Muscle of arm (tissue), 14 donors: ENCODE measurements at places on chromosomes 2 and 18. TPM values are rescaled to one million over a fixed set of nuclear protein-coding genes. Genes with fewer than 3 reads are reported as not detected.
A peak's percentile ranks its signal among the peaks of the same experiment; 100 is the strongest.

SOX11 gene
- 24.0 TPM for polyA plus RNA-seq

- DNase-seq = no peak
Observed at GRCh38 chr2:143398781-143399180, 269.6 kb downstream of the ARHGAP15 start.

IL1RL2 gene
- 0.50 TPM for polyA plus RNA-seq

- DNase-seq = no peak
Observed at GRCh38 chr2:133270550-133270949, 297.7 kb downstream of the NCKAP5 start.

LINC00305 gene
- polyA plus RNA-seq = not detected

GRCh38 chr2:204923957-204924356 lies 378.7 kb downstream of the PARD3B start:
- no peak for DNase-seq

GRCh38 chr2:86512892-86513291 lies 50.4 kb downstream of the CHMP3 start:
- DNase-seq = no peak

ZNF521 gene
- 51.6 TPM for polyA plus RNA-seq

GRCh38 chr2:148935791-148936190 lies 60.8 kb downstream of the KIF5C start:
- no peak for DNase-seq

- no peak for DNase-seq
Observed at GRCh38 chr2:154097833-154098398, 226.2 kb downstream of the GALNT13 start.

GRCh38 chr2:199011908-199012307 lies 445.8 kb downstream of the SATB2 start:
- DNase-seq = no peak

GRCh38 chr2:186523791-186524190 lies 37.7 kb downstream of the ZC3H15 start:
- DNase-seq = peak; percentile 30

COPS9 gene
- polyA plus RNA-seq = 75.9 TPM

GRCh38 chr2:25620711-25621110 lies 52.7 kb downstream of the DTNB start:
- no peak for DNase-seq

GRCh38 chr2:99278793-99279291 lies 22.2 kb downstream of the LYG1 start:
- no peak for DNase-seq
